Uterus (tissue), 4 donors: ENCODE measurements at places on chromosomes 4 and X. TPM values are rescaled to one million over a fixed set of nuclear protein-coding genes. Genes with fewer than 3 reads are reported as not detected.

NHS gene
- 8.6 TPM for total RNA-seq

UCP1 gene
- total RNA-seq = not detected

LNX1 gene
- total RNA-seq = 12.9 TPM

CRMP1 gene
- total RNA-seq = 42.8 TPM

DNA sequence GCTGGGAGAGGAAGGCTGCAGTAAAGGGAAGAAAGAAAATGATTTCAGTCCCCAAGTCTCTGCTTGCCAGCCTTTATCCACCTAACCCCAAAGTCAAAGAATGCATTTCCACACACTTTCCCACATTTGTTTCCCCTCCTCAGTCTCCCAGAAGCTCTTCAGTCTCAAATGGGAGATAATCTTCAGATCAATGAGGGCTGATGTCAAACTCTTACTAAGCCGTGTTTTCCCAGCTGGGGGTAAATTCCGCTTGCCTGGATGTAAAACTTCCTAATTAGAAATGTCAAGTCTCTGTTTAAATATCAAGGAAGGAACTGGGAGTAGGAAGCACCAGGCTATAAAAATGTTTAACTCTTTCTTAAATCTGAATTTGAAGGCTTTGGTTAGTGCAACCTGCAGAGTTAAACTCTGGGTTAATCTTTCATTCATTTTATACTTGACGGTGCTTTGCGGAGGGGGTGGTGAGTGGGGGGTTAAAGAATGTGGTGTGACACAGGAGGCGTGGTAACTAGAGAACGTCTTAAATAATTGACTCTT, 601.4 kb upstream of the ACTRT1 start:
- DNase-seq = no peak

DNA sequence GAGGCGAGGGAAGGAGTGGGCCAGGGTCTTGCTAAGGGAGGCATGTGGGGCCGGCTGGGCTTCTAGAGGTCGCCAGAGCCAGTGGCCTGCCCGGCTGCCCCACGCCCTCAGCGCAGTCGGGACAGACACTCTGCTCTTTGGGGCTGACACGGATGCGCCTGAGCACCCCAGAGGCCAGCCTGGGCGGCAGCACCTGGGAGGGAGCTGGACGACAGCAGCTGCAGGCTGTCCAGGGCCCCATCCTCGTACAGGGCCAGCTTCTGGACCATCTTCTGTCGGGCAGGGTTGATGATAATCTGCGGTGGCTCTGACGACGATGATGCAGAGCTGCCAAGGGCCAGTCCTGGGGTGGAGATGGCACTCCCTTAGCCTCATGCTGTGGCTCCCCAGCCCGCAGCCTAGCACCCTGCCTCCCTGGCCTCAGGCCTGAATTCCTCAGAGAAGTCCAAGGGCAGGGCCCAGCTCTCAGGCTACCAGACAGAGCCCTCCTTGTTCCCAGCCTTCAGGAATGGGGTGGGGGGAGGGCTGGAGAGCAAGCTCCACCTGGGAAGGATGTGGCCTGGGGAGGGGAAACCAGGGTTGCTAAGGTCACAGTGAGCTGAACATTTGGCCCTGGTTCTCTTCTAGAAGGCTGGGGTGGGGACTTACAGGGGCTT, 7.2 kb downstream of the IRAK1 start:
- DNase-seq = no peak

DNA sequence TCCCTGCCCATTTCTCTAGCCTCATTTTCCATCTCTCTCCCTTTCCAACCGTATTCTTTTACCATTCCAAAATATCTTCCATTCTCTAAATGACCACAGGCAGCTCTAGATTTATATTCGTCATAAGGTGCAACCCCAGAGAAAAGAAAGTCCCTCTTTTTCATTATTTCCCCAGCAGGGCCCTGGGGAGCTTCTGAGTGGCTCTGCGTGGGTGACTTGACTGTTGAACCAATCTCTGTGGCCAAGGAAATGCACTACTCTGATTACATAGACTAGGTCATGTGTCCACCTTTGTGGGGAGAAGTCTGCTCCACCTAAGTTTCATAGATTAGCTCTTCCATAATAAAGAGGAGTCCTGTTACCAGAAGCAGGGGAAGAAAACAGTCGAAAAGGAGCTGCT, 51.4 kb downstream of the ATOH1 start:
- no peak for DNase-seq

DNA sequence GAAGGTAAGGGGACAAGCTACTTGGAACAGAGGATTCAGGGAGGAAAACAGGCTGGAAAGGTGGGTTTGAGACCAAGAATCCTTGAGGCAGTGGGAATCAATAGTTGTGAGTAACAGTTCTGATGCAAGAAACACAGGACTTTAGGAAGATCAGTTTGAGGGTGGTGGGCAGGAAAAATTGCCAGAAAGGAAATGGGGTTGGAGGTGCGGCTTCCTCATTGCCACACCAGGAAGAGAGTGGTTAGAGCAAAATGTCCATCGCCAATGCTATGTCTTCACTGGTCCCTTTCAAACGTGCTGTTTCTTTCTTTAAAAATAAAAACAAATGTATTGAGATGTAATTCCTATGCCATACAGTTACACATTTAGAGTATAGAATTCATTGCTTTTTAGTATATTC, 57.1 kb upstream of the NOCT start:
- no peak for DNase-seq

GRCh38 chrX:84186603-84187532, 1.1 kb downstream of the RPS6KA6 start:
- no peak for DNase-seq

DNA sequence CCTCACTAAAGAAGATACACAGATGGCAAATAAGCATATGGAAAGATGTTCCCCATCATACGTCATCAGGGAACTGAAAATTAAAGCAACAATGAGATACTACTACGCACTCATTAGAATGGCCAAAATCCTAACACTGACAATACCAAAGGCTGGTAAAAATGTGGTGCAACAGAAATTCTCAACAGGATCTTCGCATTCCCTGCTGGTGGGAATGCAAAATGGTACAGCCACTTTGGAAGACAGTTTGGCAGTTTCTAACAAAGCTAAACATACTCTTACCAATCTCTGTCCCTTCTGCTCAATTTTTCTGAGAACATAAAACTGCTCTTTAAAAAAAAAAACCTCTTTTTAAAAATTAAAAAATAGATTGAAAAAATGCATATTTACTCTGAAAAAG, 300.2 kb downstream of the FBXW7 start:
- no peak for DNase-seq

DNA sequence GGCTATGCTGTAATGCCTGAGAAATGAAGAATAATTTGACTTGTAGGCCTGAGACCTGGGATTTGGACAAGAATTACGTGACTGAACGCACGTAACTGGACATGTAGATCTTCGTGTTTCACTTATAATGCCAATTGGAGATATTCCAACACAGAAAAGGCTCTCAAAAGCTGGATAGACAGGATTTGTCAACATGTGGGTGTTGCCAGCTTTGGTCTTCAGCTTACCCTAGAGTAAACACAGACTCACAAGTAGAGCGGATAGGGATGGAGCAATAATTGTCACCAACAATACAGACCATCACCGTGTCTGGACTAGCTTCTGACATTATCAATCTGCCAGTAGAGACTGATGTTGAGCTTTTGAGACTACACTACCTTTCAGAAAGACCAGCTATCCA, 1511.0 kb upstream of the ADGRL3 start:
- no peak for DNase-seq

DNA sequence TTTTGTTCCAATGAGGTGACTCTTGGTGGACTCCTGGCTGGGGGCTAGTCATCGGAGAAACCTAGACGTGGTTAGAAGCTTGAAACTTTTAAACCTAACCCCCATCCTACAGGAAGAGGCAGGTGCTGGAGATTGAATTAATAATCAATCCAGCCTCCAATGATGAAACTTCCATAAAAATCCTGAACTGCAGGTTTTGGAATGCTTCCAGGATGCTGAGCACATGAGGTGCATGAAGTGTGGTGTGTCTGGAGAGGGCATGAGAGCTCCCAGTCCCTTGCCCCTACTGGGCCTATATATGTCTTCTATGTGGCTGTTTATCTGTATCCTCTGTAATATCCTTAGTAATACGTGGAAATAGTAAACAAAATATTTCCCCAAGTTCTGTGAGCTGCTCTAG, 90.7 kb upstream of the PDHA2 start:
- DNase-seq = no peak

DNA sequence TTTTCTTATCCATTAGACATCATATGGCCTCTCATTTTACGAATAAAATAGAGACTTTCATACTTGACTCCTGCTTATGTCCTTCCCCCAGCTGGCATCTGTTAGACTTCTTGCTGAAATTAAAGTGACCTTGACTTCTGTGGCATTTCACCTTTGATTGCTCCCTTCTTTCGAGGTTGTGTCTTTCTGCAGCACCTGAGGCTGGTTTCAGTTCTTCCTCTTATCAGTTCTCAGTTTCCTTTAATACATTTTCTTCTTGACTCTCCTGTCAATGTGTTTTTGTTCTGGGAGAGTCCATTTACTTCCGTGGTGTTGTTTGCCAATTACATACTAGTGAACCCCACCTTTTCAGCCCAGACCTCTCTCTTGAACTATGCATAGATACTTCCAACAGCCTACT, 81.6 kb downstream of the RBPJ start:
- DNase-seq = no peak

GRCh38 chrX:21940356-21940829, at the start of gene SMS:
TSS of gene SMS (plus strand) at chrX:21940709. CDS start at chrX:21940825, 116 bp downstream.
- DNase-seq = peak; percentile 71

DNA sequence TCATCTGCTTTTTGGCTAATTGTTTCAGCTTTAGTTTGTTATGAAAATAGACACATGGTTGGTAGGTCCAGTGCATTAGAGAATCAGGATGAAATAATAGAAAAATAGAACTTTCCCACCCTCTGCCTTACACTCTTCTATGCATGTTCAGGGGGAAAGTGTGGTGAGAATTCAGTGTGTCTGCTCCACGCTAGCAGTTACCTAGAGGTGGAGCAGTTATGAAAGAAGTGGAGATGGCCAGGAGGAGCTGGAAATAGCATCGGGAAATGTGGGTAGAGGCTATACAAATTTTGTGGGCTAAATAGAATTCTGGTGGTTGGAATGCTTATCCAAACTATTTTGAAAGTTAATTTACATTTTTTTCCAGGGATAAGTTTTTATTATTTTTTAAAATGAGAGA, 91.4 kb upstream of the MAD2L1 start:
- no peak for DNase-seq

DNA sequence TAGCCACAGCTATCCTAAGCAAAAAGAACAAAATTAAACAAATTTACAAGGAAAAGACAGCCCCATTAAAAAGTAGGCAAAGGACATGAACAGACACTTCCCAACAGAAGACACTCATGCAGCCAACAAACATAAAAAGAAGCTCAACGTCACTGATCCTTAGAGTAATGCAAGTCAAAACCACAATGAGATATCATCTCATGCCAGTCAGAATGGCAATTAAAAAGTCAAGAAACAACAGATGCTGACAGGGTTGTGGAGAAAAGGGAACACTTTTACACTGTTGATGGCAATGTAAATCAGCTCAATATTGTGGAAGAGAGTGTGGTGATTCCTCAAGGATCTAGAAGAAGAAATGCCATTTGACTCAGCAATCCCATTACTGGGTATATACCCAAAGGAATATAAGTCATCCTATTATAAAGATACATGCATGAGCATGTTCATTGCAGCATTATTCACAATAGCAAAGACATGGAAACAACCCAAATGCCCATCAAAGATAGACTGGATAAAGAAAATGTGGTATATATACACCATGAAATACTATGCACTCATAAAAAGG, 163.0 kb upstream of the TET2 start:
- no peak for DNase-seq

GRCh38 chr4:109164011-109164410, 138.4 kb downstream of the COL25A1 start:
- DNase-seq = no peak

- DNase-seq = no peak
Measured at GRCh38 chr4:118997601-118998000, 108.9 kb downstream of the SYNPO2 start.

- no peak for DNase-seq
Measured at GRCh38 chrX:11261260-11261659, 32.0 kb upstream of the AMELX start.

DNA sequence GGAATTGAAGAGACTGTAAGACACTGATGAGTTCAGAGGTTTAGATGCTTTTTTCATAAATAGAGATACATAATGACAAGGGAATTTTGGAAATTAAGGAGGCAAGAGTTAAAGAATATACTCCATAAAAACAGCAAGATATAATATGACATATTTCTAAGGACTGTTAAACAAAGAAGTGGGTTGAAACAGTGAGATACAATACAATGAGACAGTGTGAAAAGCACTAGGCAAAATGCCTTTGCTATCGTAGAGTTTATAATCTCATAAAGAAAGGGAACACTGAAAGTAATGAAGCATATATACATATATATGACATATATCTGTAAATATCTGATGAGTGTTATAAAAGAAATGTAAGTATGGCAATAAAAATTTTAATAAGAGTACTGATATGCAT, 1496.2 kb downstream of the TECRL start:
- DNase-seq = no peak

- DNase-seq = no peak
Measured at GRCh38 chr4:126526335-126526734, 1106.4 kb upstream of the INTU start.

DNA sequence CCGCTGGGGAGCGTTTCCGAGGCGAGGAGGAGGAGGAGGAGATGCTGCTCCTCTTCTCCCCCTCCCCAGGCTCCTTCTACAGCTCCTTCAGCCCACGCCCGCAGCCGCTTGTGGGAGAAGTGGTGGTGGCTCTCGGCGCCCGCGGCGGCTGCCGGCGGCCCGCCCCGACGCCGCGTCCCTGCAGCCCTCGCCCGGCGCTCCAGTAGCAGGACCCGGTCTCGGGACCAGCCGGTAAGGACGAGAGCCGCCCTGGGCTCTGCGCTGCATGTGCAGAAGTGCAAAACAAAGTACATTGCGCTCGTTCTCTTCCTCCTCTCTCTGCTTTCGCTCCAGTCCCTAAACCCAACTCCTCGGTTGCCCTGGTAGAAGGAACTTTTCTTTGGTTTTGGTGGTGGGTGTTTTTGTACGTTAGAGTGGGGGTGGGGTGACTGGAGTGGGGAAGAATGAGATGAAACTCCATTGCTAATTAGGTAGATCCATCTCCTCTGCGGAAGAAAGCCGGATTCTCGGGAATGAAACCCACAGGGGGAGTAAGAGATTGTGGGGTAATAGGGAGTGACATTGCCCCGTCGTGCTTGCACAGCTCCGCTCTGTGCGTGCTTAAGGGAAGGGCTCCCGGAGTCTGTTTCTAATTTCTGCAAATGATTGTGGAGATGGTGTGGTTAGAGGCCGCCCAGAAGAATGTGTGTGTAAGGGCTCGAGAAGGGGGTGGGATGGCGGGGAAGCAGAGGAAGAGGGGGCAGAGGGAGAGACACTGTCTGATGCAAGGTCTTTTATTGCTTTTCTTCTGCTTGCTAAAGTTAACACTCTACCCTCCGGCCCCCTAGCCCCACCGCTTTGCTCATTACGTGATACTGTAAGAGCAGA, 677 bp downstream of the PTPN13 start:
- peak; percentile 55 for DNase-seq

GRCh38 chr4:36308150-36308549, 26.7 kb downstream of the DTHD1 start:
- no peak for DNase-seq

DNA sequence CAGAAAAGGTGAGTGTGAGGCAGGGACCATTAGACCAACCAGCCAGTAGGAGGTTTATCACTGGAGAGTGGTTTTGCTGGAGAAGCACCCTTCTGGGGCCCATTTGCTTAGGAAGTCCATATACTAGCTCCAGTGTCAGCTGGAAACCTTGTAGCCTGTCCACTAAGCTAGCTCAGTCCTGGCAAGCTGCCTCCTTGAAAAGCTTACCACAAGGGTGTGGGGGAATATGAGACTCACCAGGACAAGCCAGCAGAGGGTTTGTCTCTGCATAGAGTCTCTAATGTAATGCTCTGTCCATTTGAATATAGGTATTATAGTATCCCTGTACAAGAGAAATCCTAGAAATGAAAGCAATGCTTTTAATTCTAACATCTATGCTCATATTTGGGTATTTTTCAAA, 86.3 kb downstream of the FBXL5 start:
- DNase-seq = no peak
